Common myeloid progenitor, CD34-positive (primary cell): ENCODE measurements at places on chromosomes 6 and 20.
A peak's percentile ranks its signal among the peaks of the same experiment; 100 is the strongest.

- DNase-seq: no peak
These were observed 24.2 kb upstream of the SNX9 start for GRCh38 chr6:157798851-157799250.

GRCh38 chr6:139473731-139474130, 99.3 kb upstream of the CITED2 start:
- DNase-seq: no peak

DNA sequence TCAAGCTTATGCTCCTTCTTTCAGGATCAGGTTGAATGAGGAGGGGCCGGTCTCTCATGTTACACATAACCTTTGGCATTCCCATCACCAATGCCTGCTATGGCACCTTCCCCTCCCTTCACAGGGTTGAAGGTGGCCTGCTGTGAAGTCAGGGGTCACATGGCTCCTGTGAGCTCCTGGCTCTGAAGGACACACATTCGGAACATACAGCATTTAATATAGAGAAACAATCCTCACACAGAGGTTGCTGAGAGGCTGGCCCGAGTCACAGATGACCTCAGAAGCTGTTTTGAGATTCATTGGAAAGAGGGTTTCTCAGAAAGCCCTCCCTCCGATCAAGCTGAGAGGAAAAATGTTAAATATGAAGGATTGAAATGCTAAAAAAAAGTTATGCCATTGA, 82.1 kb downstream of the PSMG4 start:
- no peak for DNase-seq

DNA sequence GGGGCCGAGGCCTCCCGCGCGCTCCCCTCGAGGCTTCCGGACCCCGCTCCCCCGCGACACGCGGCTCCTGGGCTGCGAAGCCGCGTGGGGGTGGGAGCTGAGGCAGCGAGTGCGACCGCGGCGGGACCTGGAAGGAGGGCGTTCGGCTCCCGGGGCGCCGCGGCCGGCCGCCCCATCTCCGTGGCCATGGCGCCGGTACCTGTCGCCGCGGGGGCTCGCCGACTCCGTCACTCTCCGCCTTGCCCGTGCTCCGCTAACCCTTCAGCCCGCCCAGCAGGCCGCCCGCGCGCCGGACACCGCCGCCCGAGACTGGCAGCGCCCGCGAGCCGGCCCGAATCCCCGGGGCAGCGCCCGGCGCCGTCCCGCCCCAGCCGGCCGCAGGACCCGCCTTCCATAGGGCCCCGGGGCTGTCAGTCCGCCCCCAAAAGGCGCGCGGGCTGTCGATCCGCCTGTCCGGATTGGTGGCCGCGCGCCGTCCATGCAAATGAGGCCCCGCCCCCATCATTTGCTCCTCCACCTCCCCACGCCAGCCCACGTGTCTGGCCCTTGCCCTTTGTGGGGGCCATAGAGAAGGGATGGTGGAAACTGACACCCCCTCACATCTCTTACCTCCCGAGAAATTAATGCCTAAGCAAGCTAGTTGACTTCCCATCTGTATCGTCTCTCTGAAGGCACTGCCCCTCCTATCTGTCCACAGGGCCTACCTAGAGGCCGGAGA, at the start of gene FKBP5:
FKBP5 (minus strand) TSS at position 311 of the 718 bp plus-strand sequence. CDS start 46,091 bp downstream, outside the sequence.
- peak; percentile 88 for DNase-seq

- no peak for DNase-seq
These were observed 181.8 kb downstream of the TBXT start for GRCh38 chr6:165985806-165986299.

GRCh38 chr20:14344746-14345145, 7.3 kb upstream of the FLRT3 start:
- DNase-seq: no peak

DNA sequence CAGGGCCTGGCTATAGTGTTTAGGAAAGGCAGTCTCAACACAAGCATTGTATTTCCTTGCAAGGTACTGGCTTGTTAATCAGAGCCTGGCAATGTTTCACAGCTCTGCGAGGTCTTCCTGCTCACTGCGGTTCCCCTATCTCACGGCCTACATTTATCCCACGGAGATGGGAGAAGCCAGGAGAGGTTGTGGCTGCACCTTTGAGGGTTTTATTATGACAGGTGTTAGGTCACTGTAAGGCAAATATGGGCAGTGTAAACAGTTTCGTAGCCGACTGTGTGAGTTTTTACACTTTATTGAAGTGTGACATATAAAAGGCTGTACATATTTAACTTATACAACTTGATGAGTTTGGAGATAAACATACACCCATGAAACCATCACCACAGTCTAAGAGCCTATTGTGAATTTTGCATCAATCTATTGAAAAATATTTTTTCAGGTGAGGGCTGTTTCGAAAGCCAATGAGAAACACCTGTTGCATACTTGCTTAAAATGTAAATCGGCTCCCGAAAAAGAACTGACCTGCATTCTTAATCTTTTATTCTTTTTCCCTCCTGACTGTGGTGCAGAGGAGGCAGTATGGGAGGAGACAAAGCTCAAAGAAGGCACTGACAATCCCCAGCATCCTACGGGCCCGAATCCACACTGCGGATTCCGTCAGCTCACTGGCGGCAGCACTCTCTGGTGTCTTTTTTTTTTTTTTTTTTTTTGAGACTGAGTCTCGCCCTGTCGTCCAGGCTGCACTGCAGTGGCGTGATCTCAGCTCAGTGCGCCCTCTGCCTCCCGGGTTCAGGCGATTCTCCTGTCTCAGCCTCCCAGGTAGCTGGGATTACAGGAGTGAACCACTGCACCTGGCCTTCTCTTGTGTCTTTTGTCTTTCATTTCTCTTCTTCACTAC, 7.5 kb upstream of the RBM38 start:
- no peak for DNase-seq
